Vagina (tissue), 2 donors: ENCODE measurements at places on chromosomes 4 and X.

GRCh38 chr4:92825791-92826190 is 522.0 kb downstream of the GRID2 start:
- DNase-seq: no peak

- DNase-seq: no peak
These were observed 702 bp downstream of the TSPAN5 start for GRCh38 chr4:98657531-98658286.

DNA sequence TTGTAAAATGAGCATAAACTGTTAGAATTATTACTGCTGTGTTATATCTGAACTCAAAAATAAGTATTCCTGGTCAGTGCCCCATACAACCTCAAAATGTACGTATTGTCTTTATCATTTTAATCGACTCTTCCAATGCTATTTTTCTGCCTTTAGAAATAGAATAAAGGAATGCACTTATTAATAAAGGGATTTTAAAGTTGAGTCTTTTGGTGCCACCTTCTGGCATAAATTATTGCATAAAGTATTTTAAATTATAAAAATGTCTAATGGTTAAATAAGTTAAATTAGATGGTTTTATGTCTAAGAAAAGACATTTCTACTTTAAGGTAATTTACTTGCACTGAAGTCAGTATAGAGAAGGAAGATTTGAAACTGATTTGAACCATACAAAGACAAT is 424.0 kb upstream of the NDST4 start:
- DNase-seq: no peak

GRCh38 chr4:123127875-123128274 is 205.5 kb upstream of the NUDT6 start:
- DNase-seq: no peak

GRCh38 chr4:80184053-80184824 is 13.1 kb upstream of the PRDM8 start:
- no peak for DNase-seq

DNA sequence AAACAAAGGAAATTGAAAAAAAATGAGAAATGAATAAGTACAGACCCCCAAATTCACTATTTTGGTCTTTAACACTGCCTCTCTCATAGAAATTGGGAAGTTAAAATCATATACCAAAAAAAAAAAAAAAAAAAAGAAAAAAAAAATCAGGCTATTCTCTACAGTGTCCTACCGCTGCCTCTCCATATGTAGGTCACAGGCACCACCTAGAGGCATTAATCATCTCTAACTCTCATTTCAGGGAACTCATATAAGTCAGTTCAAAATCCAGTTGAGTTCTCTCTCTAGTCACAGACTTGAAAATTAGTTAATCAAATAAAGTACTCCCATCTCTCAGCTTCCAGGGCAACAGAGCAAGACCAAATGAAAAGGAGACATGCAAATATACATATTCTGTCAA is 47.9 kb downstream of the COX18 start:
- DNase-seq: no peak

- DNase-seq: no peak
These were observed 1.2 kb downstream of the CTPS2 start for GRCh38 chrX:16711219-16711811.

- DNase-seq: no peak
These were observed 52.7 kb upstream of the TMPRSS11F start for GRCh38 chr4:68182382-68182820.

DNA sequence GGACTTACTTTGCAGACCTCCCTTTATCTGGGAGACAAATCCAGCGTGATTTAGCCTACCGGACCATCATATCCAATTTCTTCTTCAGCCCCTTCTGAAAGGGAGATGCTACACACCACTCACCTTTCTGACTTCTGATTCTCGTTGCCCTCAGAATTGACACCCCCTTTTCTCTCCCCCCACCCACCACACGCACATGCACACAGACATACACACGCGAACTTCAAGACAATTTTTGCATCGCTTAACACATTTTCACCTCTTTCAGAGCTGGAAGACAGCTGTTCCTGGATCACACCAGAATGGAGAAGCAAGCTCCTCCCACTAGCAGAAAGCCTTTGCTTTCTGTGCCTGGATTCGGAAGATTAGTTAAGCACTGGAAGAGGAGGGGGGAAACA is 1.0 kb upstream of the SNCA start:
- DNase-seq: no peak

DNA sequence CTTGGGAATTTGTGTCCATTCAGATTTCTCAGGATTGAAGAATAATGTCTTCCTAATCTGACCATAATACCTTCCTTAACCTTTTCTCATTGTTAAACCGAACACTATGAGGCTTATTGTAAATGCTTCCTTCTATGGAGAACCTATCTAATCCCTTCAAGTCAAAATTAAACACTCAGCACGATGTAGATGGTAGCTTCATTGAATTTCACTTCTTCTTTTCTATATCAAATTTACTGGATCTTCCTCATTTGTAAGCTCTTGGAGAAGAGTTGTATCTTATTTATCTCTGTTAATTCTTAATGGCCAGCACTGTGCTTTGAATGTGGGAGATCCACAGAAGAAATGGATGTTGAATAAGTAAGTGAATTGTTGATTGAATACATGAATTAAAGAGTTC is 109.0 kb upstream of the RAPGEF2 start:
- no peak for DNase-seq

DNA sequence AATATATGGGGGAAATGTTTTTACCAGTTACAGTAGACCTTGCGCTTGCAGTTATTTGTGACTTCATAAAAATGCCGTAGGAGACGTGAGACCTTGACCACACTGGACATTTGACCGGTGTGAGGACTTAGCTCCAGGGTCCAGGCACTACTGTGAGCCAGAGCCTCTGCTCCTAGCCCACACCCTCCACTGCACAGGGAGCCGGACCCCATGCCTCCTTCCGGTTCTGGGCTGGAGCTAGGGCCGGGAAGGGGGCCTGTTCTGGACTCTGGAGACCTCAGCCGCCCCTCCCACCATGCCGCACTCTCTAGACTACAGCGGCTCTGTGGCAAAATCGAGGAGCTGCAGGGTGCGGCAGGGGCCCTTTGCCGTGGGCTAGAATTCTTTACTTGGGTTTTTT is 5.3 kb downstream of the PCGF3 start:
- DNase-seq: no peak

GRCh38 chr4:169659716-169660670 is 39.6 kb downstream of the CLCN3 start:
- DNase-seq: no peak

GRCh38 chrX:151488677-151489076 is 74.8 kb upstream of the PASD1 start:
- DNase-seq: no peak

DNA sequence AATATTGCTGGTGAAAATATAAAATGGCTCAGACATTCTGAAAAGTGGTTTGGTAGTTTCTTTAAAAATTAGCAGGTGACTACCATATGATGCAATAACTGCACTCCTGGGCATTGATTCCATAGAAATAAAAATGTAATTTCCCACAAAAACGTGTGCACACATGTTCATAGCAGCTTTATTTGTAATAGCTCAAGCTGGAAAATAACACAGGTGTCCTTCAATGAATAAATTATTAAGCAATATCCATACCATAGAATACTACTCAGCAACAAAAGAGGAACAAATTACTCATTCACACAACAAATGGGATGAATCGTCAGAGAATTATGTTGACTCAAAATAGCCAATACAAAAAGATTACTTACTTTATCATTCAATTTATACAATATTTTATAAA is 893.7 kb upstream of the SLIT2 start:
- no peak for DNase-seq

DNA sequence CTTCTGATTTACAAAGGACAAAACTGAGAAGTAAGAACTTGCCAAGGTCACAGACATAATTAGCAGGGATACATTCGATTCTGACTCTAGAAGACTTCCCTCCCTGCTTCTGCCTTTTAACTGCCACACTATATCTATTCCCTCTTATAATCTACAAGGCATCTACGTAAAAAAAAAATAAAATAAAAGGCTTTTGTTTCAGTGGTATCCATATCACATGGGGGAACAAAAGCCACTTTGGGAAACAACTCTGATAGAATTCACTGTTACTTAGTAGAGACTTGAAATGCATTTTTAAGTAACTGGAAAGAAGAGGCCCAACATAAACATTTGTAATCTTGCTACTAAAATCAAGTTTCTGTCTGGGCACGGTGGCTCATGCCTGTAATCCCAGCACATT is 247.2 kb downstream of the SCFD2 start:
- DNase-seq: no peak

- DNase-seq: no peak
These were observed 87.0 kb downstream of the GLRA2 start for GRCh38 chrX:14616301-14616700.

- DNase-seq: no peak
These were observed 165.0 kb upstream of the ANK2 start for GRCh38 chr4:112884406-112884805.

DNA sequence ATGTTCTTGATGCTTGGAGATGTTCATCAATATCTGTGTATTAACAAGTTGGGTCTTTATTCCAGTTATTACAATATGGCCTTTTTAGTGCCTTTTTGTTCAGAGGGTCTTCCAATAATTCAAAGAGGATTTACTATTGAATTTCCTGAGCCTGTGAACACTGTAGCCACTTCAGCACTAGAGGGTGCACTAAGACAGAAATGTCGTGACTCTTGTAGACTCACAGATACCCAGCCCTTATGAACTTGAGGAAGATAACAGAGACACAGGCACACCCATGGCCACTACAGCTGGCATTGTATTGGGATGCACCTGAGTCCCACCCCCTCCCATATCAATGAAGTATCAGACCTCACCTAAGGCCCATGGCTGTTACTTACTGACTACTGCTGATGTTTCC is 54.4 kb upstream of the ACTRT1 start:
- no peak for DNase-seq

DNA sequence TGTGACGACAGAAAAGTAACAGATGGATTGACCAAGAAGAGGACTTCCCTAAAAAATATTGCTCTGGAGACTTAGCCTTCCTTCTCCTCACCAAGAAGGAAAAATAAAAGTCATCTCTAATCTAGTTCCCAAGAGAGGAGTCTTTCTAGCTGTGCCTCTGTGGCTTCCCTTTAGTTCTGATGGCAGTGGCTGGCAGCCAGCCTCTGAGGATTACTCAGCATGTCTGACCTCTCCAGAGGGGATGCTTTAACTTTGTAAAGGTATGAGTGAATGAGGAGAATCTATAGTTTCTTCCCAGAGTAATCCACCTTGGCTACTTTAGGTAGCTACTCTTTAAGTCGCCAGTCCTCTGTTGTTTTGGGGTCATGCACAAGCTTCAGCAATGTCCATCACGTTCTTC is 163.9 kb upstream of the KIT start:
- DNase-seq: no peak
